ENCODE measurements at places on chromosomes 1 and 21. TPM values are rescaled to one million over a fixed set of nuclear protein-coding genes. Genes with fewer than 3 reads are reported as not detected.

Gene LCE3D
- not detected for total RNA-seq

Gene SPATA45
- not detected for total RNA-seq

DNA sequence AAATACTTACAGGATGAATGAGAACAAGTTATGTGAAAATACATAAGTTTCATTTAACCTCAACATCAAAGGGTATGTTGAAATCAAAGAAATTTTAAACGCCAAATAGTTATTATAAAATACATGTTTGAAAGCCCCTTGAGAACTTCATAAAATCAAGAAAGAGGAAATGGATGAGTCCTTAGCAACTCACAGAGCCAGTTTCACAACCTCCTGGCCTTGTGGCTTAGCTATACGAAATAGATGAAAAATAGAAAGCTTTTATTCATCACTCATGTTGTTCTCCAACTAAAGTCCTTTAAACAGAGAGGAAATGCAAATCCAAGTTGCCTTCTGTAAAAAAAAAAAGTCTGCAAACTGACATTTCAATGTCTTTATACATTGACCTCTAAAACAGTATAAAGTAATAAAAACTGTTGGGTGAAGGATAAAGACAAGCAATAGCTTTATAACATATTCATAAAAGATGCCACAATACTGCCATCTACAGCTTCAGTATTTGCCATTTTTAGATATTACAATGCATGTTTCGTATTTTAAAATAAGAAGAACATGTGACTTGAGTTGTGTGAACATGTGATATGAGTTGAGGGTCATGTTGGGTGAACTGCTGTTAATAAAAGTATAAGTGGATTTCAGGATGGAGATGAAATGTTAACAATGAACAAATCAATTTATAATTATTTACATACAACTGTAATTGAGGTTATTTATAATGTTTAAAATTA is 847.8 kb downstream of the MRPL39 start:
- H3K4me1 ChIP-seq: no peaks in the 10 kb centered on the region
- H3K36me3 ChIP-seq: no peaks in the 10 kb centered on the region
- H3K27me3 ChIP-seq: no peaks in the 10 kb centered on the region
- DNase-seq: no peak
- H3K4me3 ChIP-seq: no peak overlapping the region
- no peak overlapping the region for H3K27ac ChIP-seq

Gene SPAG17
- 14.6 TPM for total RNA-seq

Gene RIPPLY3
- not detected for total RNA-seq

DNA sequence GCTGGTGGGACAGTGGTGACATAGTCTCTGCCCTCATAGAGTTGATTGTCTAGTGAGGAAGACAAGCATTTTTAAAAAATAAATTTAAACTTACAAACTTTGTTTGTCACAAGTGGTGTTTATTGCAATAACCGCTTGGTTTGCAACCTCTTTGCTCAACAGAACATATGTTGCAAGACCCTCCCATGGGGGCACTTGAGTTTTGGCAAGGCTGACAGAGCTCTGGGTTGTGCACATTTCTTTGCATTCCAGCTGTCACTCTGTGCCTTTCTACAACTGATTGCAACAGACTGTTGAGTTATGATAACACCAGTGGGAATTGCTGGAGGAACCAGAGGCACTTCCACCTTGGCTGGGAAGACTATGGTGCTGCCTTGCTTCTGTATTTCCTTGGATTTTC is 58.4 kb downstream of the LAMC2 start:
- H3K27ac ChIP-seq: peak overlapping the region; percentile 66
- H3K36me3 ChIP-seq: no peaks in the 10 kb centered on the region
- no peaks in the 10 kb centered on the region for H3K27me3 ChIP-seq
- no peaks in the 10 kb centered on the region for H3K4me1 ChIP-seq

Gene CCSAP
- 3.6 TPM for total RNA-seq

DNA sequence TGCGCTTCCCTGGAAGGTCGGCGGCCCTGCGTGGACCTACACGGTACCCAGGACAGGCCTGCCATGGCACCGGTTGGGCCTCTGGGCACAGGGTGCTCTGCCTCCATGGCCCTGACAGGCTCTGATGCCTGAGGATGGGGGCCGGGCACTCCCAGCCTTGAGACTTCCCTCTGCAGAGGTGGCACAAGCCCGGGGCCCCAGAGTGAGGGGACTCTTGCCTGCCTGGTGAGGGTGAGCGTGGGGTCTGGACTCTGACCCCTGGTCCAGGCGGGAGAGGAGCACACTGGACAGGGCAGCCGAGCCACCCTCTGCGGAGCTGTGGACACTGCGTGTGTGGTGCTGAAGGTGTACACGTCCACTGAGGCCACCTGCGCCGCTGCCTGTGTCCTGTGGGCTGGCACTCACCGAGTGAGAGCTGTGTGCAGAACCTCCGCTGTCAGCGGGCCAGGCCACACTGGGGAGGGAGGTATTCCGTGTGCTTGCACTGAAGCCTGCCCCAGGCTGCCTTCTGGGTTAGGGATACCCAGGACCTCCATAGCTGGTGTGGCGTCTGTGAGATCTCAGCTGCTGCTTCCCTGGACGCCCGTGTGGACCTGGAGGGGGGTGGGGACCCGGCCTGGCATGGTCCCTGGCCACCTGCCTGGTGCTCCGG is 10.4 kb downstream of the SKI start:
- DNase-seq: peak; percentile 91
- no peak overlapping the region for H3K4me3 ChIP-seq
- peak overlapping the region; percentile 44 for H3K27ac ChIP-seq
- H3K36me3 ChIP-seq: no peaks in the 10 kb centered on the region

Gene ALX3
- not detected for total RNA-seq

DNA sequence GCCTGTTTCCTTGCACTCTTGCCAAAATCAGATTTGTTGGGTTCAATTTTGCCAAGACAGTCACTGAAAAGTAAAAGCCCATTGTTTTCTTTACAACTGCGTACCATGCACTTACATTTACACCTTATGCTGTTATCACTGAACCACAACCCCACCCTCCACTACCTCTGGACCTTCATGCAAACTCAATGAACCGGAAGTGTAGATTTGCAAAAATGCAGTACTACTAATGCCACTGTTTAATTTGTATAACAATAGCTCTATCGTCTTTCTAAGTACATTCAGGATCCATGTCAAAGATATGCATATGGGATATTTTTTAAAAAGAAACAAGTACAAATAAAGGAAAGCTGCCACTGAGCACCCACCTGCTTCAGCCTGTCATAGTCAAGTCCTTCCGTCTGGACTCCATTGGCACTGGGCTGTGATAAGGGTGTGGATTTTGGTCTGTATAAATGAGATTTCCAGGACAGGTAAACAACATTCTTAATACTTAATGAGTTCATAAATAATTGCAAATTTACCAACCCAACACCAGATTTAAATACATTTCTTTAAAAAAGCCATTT is 72.9 kb upstream of the LBR start:
- no peak overlapping the region for H3K27ac ChIP-seq
- peaks cover 3% of the 10 kb centered on the region for H3K4me1 ChIP-seq

GRCh38 chr1:155168456-155169210 is 4.5 kb downstream of the KRTCAP2 start:
- H3K4me3 ChIP-seq: no peak overlapping the region
- peaks cover 21% of the 10 kb centered on the region for H3K4me1 ChIP-seq
- H3K36me3 ChIP-seq: peaks cover 8% of the 10 kb centered on the region
- no peaks in the 10 kb centered on the region for H3K27me3 ChIP-seq

Gene IFI16
- 36.0 TPM for total RNA-seq

DNA sequence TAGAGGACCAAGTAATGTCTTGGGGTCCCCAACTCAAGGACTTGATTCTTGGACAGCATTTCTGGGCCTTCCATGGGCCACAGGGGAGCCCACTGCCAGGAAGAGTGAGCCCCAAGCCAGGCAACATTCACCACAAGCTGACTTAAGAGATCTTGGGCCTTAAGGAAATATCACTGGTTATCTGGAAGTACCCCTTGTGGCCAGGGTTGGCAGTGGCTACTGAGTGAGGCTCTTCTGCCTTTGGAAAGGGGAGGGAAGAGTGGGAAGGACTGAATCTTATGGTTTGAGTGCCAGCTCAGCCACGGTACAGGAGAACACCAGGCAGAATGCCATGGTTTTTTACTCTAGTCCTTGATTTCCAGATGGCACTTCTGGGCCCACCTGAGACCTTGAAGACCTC is 228.9 kb upstream of the RGS18 start:
- no peak overlapping the region for H3K27ac ChIP-seq
- no peak overlapping the region for H3K4me3 ChIP-seq
- H3K27me3 ChIP-seq: no peaks in the 10 kb centered on the region
- H3K36me3 ChIP-seq: no peaks in the 10 kb centered on the region

DNA sequence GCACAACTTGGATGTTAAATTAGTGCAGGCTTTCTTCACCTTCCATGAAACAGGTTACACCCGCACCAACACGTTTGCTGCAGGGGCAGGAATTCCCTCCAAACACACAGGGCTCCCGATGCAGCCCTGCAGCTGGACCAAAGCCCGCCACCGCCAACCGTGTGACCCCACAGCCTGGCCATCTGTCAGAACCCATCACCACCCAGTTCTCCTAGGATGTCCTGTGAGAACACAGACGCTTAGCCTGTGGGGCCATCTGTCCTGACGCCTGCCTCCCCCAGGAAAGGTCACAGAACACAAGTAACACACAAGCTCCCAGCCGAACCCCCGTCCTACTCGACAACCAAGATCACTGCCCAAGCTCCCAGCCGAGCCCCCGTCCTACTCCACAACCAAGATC is 108.1 kb downstream of the NPHP4 start:
- H3K4me1 ChIP-seq: peaks cover 12% of the 10 kb centered on the region
- H3K36me3 ChIP-seq: peaks cover 8% of the 10 kb centered on the region
- H3K27ac ChIP-seq: no peak overlapping the region

DNA sequence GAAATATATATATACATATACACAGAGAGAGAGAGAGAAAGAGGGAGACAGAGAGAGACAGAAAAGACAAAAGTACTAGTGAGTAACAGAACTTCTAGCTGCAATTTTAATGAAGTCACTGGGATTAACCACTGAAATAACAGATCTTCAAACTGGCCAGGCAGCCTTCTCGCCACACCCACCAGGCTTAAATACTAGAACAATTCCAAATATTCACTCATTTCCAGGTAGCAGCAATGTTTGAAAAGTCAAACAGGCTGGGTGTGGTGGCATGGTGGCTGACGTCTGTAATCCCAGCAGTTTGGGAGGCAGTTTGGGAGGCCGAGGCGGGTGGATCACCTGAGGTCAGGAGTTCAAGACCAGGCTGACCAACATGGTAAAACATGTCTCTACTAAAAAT is 5.2 kb downstream of the PRDX1 start:
- no peak for DNase-seq
- peaks cover 62% of the 10 kb centered on the region for H3K36me3 ChIP-seq
- H3K4me3 ChIP-seq: no peak overlapping the region
- H3K4me1 ChIP-seq: peaks cover 28% of the 10 kb centered on the region
- H3K27me3 ChIP-seq: no peaks in the 10 kb centered on the region

- DNase-seq: peak; percentile 23
- H3K4me1 ChIP-seq: peaks cover 33% of the 10 kb centered on the region
- H3K27me3 ChIP-seq: no peaks in the 10 kb centered on the region
- no peak overlapping the region for H3K27ac ChIP-seq
- H3K36me3 ChIP-seq: no peaks in the 10 kb centered on the region
These were observed 4.1 kb downstream of the UQCRHL start for GRCh38 chr1:15803380-15803779.

DNA sequence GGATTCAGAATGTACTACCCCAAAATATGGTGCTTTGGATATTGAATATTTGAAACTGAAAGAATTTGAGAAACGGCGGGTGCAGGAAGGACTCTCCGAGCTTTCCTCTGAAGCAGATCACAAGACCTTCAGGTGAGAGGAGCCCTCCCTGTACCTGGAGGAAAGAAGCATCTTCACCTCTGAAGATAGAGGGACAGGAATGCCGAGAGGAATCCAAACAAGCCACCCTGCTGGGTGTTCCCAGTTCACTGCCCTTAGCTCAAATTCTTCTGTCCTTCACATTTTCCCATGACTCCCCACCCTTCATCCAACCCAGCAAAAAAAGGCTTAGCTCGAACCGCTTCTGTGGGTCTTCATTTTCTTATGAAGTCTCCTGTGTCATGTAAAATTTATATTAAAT is 18.2 kb upstream of the PADI2 start:
- H3K4me3 ChIP-seq: no peak overlapping the region
- no peaks in the 10 kb centered on the region for H3K36me3 ChIP-seq
- H3K27me3 ChIP-seq: no peaks in the 10 kb centered on the region
- DNase-seq: no peak
- H3K4me1 ChIP-seq: no peaks in the 10 kb centered on the region

Gene CATSPERE
- total RNA-seq: 3.6 TPM

Gene NTMT2
- total RNA-seq: not detected

- H3K4me3 ChIP-seq: no peak overlapping the region
- H3K27ac ChIP-seq: no peak overlapping the region
- H3K27me3 ChIP-seq: no peaks in the 10 kb centered on the region
- DNase-seq: no peak
- H3K4me1 ChIP-seq: peaks cover 10% of the 10 kb centered on the region
These were observed 45.8 kb downstream of the NR5A2 start for GRCh38 chr1:200073286-200073637.

DNA sequence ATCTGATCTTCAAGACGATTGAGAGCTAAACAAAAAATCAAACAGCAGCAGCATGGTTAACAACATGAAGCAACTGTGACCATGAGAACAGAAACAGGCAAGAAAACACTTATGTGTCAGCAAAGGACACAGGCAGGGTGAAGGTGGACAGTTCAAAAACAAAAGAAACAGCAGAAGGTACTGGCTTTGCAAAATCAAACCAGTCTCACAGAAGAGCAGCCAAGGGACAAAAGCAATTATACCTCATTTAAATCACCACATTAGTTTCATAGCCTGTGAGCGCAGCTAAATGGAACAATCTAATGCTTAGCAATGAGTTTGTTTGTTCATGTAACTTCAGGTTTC is 59.1 kb downstream of the CAPN2 start:
- peak; percentile 25 for DNase-seq
- no peak overlapping the region for H3K4me3 ChIP-seq
- H3K27me3 ChIP-seq: no peaks in the 10 kb centered on the region
- peak overlapping the region; percentile 96 for H3K27ac ChIP-seq

- DNase-seq: no peak
- H3K4me1 ChIP-seq: no peaks in the 10 kb centered on the region
- H3K27ac ChIP-seq: no peak overlapping the region
These were observed 309.9 kb downstream of the DUSP10 start for GRCh38 chr1:221431961-221432360.

Gene RXRG
- total RNA-seq: 0.33 TPM

DNA sequence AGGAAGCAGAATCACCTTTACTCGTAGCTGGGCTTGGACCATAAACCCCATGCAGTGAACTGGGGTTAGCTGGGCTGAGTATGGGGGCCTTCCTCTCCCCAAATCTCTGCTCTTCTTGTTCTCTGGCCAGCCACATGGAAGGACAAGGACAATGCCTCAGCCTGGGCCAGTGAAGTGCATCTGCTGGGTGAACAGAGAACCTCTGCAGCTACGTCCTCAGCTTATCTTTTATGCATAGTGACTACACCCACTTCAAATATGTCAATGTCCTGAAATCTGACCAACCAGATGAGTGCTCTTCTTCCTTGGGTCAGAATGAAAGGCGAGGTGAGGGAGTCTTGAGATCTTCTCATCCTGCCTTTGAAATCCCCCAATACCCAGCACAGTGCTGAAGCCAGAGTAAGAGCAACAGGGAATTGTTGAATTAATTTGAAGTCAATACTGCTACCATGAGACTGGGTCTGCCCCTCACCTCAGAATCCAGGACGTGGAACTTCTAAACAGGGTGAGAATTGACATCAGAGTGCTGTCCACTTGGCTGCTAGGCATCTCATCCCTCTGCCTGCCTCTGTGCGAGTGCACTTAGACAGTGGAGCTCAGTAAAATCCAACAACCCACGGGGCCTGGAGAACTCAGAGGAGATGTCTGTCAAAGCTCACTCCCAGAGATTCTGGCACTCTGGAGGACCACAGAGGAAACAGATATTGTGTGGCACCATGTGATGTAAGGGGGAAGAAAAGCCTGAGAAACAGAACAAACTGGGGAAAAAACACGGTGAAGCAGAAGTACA is 99.0 kb downstream of the IER5 start:
- H3K36me3 ChIP-seq: no peaks in the 10 kb centered on the region
- no peak overlapping the region for H3K4me3 ChIP-seq
- DNase-seq: no peak
- no peaks in the 10 kb centered on the region for H3K4me1 ChIP-seq
- H3K27me3 ChIP-seq: no peaks in the 10 kb centered on the region

Gene KRTAP19-1
- not detected for total RNA-seq

Data from thyroid gland (tissue), 4 donors.